ENCODE measurements at places on chromosomes 7 and 10. TPM values are rescaled to one million over a fixed set of nuclear protein-coding genes. Genes with fewer than 3 reads are reported as not detected.

Gene CHST15
- total RNA-seq = 47.2 TPM

Gene MYO1G
- total RNA-seq = 0.74 TPM

Gene NKX2-3
- not detected for total RNA-seq

DNA sequence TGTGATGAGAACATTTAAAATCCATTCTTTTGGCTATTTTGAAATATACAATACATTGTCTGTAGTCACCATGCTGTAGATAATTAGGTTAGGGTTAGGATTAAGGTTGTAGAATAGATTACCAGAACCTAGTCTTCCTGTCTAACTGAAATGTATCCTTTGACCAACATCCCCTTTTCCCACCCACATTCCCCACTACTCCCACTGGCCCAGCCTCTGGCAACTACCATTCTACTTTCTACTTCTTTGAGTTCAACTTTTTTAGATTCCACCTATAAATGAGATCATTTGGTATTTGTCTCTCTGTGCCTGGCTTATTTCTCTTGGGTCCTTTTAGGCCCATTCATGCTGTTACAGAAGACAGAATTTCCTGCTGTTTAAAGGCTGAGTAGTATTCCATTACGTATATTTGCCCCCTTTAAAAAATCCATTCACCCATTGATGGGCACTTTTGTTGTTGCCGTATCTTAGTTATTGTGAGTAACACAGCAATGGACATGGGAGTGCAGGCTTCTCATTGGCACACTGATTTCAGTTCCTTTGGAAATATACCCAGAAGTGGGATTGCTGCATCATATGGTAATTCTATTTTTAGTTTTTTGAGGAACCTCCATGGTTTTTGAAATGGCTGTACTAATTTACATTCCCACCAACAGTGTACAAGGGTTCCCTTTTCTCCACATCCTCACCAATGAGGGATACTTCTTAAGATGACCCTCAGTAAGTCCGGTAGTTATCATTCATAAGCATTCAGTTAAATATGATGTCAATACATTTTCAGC lies 104.0 kb downstream of the RALA start:
- H3K36me3 ChIP-seq = no peaks in the 10 kb centered on the region
- no peaks in the 10 kb centered on the region for H3K4me1 ChIP-seq
- H3K27me3 ChIP-seq = no peaks in the 10 kb centered on the region

- H3K27me3 ChIP-seq = no peaks in the 10 kb centered on the region
- H3K27ac ChIP-seq = no peak overlapping the region
- H3K4me3 ChIP-seq = peak overlapping the region; percentile 13
- DNase-seq = no peak
Measured at GRCh38 chr7:101166909-101167644, 1.7 kb upstream of the VGF start.

DNA sequence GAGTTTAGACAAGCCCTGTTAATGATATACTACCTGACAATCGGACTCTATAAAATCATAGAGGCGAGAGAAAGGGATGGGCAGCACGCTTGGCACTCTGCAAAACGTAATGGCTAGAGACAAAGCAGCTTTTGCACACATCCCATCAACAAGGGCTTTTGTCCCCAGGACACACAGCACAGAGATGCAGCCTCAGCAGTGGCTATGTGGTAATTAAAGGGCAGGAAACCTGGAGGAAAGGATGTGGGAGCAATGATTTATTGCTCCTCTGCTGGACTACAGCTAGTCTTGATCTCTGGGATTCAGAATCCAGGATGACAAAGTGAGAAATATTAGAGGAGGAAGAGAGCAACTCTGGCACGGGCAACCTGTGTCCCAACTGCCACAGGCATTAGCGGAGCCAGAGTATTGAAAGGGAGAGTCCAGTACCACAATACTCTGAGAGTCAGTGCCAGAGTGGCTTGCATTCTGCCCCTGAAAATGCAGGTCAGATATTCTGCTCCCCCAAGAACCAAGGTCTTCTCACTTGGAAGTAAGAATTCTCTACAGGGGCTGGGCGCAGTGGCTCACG lies 96.5 kb downstream of the ARMH3 start:
- peaks cover 9% of the 10 kb centered on the region for H3K36me3 ChIP-seq
- no peak overlapping the region for H3K4me3 ChIP-seq
- H3K27me3 ChIP-seq = no peaks in the 10 kb centered on the region
- no peak overlapping the region for H3K27ac ChIP-seq
- H3K4me1 ChIP-seq = no peaks in the 10 kb centered on the region

GRCh38 chr10:72175149-72175548 lies 40.7 kb upstream of the ANAPC16 start:
- peak overlapping the region; percentile 74 for H3K27ac ChIP-seq
- no peak overlapping the region for H3K4me3 ChIP-seq
- no peaks in the 10 kb centered on the region for H3K27me3 ChIP-seq

All from HCT116 (cell line).